GM04503 (cell line): ENCODE measurements at places on chromosomes 3 and 15.

DNA sequence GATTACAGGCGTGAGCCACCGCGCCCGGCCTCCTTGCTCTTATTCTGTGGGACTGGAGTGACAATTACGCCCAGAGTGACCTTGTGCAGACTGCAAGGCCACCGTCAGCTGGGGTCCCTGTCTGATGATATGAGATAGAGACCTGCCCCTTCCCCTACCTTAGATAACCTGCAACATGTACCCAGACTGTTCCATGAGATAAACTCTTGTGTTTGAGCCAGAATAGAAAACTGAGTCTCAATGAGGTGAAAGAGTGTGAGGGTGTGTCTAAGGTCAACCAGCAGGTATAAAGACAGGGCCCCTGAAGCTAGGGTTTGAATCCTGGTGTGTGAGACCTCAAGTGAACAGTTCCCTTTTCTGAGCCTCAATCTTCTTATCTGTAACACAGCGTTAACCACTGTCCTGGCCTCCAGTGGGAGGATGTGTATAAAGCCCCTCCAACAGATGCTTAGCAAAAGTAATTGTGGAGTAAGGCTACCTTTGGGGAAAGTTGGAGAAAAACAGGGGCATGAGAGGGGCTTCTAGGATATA, 6.0 kb downstream of the TADA3 start:
- DNase-seq: no peak

GRCh38 chr15:91561371-91562100, 292.0 kb upstream of the SLCO3A1 start:
- DNase-seq: peak; percentile 55

DNA sequence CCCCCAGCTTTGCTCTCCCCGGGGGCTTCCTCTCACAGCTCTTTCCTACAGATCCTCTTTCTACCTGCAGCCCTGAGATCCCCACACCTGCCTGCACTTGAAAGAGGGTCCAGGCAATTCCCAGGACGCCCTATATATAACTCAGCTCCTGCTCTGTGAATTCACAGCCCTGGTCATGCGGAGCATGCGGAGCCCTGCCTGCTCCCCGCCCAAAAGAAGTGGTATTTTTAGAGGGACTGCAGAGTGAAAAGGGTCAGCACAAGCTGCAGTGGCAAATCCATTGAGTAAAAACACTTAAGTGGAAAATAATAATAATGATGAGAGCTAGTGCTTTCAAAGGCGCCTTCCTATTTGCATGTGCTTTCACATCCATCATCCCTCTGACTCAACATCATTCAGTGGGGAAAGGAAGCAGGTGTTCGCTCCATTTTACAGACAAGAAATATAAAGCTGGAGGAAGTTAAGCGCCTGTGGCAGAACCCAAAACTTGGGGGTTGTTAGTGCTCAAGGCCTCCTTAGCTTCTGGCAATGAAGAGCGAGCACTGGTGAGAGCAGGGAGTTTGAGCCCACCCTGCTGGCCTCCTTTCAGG, 76.3 kb upstream of the LIPC start:
- no peak for DNase-seq

GRCh38 chr3:3798631-3799113, 559 bp upstream of the LRRN1 start:
- no peak for DNase-seq

DNA sequence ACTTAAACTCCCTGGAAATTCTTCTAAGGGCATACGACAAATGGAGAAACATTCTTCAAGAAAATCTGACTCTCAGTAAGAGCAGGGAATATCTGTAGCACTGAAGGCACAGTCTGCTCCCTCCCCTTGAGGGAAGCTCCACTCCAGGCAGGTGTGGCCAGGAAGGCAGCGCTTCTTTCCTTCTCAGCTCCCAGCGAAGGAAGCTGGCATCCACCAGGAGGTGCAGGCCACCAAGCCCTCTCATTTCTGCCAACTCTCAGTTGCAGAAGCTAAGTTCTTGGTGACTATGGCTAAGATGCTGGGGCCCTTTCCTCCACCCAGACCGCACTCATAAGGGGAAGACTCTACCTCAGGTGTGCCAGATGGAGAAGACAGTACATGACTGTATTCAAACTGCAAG, 37.7 kb upstream of the SLC41A3 start:
- no peak for DNase-seq

DNA sequence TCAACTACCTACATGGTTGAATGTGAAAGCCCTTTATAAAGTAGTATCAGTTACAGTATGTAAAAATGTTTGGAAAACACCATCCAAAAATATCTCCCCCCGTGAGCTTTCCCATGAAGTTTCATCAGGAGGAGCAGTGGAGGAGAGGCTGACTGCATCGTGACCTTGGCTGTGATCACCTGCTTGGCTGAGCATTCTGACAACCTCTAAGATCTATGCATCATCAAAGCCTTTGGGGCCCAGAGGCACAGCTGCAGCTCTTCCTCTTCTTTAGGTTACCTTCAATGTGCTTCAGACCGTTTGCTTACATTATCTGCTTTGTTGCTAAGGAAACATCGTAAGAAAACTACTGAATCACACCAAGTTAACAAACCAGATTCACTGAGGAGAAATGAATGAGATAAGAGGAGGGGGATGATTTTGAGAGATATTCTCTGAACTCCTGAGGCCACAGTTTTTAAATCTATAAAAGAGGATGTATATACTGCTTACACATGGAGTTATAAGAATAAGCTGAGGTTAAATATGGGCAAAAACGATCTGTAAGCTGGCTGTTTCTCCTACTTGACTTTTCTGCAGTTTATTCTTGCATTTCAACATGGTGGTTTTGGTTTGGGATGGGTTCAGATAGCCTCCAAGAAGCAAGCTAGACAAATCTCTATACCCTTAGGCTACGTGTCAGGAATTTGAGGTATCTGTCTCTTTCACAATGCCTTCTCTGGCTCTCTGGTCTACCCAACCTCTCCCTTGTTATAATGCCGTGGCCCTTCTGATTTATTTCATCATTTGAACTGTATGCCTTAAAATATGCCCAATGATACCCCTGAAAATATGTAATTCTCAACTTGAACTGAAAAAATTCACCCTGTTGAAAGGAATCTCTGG, 4.0 kb downstream of the GCSAM start:
- no peak for DNase-seq

GRCh38 chr3:49775538-49775937, 10.8 kb downstream of the IP6K1 start:
- no peak for DNase-seq

- no peak for DNase-seq
Measured at GRCh38 chr15:69505956-69506556, 53.4 kb downstream of the RPLP1 start.

DNA sequence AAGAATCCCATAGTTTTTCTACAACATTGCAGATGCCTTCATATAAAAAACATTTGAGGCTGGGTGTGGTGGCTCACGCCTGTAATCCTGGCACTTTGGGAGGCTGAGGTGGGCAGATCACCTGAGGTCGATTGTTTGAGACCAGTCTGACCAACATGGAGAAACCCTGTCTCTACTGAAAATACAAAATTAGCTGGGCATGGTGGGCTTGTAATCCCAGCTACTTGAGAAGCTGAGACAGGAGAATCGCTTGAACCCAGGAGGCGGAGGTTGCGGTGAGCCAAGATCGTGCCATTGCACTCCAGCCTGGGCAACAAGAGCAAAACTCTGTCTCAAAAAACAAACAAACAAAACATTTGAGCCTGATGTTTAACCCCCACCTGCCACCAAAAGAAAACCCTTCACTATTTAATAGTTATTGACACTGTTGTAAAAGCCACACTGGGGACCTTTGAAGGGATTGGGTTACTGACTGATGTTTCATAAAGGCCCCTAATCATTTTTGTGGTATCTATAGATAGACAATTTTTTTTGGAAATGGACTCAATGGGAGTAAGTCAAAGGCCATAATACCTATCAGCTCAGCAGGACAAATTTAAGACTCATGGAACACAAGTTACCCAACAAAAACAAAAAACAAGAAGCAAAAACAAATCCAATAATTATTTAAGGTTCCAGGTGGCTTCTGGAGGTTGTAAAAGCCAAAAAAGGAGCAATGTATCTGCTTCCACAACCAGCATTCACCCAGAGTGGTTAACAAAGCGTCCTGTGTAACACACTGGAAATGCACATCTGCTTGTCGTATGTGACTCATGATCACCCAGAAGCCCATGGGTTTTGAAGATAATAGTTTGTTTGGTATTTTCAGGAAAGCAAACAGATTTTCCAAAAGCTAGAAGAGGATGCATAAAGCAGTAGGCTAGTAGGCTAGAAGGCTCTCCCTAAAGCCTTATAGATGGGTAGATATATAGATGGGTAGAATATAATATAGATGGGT, 41.2 kb downstream of the CDCP1 start:
- no peak for DNase-seq

- DNase-seq: no peak
Measured at GRCh38 chr15:44735482-44736180, 697 bp upstream of the TRIM69 start.

DNA sequence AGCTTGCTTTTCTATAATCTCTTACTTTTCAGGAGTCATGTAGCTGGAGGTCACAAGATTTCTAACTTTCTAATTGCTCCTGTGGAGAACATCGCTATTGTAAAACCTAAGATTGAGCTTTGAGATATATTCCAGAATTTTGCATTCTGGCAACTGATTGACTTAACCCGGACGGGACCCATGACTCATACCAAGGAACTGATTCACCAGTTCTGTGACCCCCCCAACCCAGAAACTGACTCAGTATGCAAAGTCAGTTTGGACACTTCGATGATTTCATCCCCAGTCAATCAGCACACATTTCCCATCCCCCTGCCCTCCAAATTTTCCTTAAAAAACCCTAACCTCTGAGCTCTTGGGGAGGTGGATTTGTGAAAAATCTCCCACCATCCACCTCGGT, 396.5 kb upstream of the GBE1 start:
- DNase-seq: no peak

GRCh38 chr15:83682476-83683088, 28.7 kb downstream of the ADAMTSL3 start:
- no peak for DNase-seq

DNA sequence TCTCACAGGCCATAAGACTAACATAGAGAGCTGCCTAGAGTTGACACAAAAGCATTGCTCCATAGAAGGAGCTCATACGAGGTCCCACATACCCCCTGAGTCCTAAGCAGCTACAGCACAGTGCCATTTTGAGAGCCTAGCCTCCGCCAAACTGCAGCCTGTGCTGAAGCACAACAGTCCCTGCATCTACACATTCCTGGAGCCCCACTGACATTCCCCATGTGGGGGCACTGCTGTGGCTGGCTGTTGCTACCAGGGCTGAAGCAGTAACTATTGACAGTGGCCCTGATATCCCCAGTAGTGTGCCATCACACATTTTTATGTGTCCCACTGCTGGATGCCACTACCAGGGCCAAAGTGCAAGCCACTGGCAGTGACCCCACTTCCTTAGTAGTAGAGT, 80.3 kb downstream of the CERS3 start:
- no peak for DNase-seq

DNA sequence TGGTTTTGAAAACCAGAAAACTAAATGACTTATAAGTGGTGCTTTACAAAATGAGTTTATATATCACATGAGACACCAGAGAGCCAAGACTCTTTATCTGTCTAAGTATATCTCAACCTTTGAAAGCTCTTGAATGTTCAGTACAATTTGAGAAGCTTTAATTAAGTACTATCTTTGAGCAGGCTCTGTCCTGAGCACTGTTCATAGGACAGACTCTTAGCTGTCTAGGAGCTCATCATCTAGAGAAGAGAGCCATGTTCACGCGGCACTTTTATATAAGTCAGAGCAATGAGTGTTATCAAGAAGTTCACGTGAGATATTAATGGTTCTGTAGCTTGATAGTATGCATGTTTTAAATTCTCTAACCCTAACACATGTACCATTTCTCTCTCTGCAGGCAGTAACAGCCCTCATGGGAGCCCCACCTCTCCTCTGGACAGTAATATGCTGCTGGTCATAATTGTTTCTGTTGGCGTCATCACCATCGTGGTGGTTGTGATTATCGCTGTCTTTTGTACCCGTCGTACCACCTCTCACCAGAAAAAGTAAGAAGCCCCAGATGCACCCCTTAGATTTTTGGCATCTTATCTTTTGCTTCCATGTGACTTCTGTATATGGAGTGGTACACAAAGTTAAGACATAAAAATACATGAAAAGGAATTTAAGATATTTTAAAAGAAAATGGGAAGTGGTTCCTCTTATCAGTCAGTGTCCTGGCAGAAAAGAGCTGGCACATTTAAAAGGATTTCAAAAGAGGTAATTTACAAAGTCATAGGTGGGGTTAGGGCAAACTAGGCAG, 86.0 kb downstream of the HCN4 start:
- DNase-seq: no peak

- no peak for DNase-seq
Measured at GRCh38 chr3:156379327-156379726, 175.6 kb downstream of the SSR3 start.

DNA sequence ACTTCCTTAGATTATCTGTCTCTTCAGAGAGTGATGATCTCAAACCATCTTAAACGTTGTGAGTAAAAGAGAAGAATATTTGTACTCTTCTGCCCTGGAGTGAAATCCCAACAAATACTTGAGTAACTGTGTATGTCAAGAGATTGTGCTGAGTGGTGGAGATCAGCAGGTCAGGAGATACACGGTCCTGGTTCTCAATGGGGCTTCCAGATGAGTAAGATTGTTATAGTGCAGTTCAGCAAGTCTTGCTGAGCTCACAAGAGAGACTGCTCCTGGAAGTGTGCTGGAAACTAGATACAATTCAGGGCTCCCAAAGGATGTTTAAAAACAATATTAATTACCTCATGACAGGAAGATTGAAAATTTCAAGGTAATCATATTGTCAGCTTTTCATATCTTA, 184.3 kb downstream of the AKAP13 start:
- no peak for DNase-seq

DNA sequence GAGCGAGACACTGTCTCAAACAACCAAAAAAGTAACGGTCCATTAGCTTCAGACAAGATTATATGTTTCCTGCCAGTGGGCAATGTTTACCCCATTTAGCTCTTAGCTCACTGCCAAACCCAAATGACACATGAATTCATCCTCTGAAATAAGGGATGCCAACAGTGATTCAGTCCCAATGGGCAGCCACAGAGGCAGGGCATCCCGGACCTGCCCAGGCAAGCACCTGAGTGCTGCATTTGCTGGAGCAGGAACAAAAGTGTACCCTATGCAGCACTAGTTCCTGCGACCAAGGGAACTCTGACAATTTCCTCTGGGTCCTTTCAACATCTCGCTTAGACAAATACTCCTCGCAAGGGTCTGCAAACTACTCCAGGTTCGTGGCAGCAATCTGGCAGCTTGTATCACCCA, 8.0 kb downstream of the IP6K2 start:
- no peak for DNase-seq

GRCh38 chr3:129672412-129672811, 65.9 kb upstream of the PLXND1 start:
- no peak for DNase-seq

- DNase-seq: no peak
Measured at GRCh38 chr3:66399529-66400232, 101.1 kb downstream of the LRIG1 start.
